Kidney capillary endothelial cell (primary cell): ENCODE measurements at places on chromosomes 5 and 9.

DNA sequence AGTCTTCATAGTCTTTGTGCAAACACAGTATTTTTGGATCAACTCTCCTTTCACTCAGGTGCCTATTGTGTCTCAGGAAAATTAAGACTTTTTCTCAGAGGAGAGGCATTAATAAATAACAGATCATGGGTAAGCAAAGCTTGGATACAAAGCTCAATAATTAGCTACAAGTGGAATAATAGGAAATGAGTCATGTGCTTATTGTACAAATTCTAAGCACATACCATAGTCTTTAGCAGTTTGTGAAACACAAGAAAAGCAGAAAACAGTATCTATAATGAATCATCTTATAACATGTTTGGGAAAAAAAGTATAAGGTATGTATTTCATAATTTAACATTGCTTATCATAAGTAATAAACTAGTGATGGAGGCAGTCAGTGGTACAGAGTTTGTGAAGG is 477.0 kb downstream of the CDH10 start:
- peak; percentile 57 for DNase-seq

DNA sequence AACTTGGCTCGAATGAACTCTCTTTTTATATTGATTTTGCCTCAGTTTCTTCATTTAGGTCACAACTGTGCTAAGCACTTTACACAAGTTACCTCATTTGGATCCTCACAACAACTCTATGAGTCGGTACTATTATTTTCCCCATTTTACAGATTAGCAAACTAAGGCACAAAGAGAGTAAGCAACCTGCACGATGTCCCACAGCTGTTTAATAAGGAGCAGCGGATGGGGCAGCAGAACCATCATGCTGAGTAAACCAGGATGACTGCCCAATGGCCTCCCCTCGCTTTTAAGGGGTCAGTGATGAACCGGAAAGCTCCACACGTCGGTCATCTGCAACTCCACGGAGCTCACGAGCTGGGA is 607 bp downstream of the PRELID2 start:
- no peak for DNase-seq

DNA sequence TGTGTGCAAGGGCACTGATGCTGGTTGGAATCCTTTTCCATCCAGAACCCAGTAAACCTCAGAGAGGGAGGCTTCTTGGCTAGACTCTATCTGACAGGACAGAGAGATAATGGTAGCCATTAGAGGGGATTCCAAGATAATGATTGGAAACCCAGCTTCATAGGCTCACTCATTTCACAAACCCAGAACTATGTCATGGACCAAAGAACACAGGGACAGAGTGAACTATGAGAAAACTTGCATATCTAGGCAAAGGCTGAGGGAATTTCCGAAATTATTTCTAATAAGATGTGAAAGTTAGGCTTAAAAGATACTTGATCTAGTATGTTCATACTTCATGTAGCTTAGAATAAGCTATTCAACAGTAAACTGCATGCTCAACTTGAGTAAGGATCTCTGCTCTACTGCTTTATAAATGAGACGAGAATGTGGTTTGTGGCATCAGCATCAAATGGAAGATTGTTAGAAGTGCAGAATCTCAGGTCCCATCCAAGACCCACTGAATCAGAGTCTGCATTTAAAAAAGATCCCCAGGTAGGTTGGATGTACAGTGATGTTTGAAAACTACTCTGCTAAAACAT is 261.4 kb downstream of the DMRT2 start:
- no peak for DNase-seq

GRCh38 chr5:73032635-73033034 is 76.8 kb downstream of the FCHO2 start:
- DNase-seq = no peak

DNA sequence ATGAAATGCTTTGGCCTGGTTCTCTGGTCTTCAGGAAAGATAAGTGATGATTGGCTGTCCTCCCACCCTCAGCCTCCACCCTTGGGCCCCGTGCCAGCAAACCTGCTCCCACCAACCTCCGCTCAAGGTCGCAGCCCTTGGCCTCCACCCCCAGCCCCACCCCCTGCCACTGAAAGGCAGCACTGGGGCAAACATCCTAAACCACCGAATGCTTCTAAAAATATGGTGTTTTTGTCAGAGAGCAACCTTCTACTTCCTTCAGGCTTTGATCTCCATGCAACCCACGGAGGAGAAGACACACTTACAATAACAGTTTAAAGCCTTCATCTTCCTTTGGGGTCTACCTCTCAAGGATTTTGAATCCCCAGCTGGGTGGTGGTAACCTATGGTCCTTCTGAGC is 24.0 kb upstream of the TCF7 start:
- DNase-seq = no peak

GRCh38 chr5:36666986-36667385 is 60.6 kb downstream of the SLC1A3 start:
- DNase-seq = no peak

DNA sequence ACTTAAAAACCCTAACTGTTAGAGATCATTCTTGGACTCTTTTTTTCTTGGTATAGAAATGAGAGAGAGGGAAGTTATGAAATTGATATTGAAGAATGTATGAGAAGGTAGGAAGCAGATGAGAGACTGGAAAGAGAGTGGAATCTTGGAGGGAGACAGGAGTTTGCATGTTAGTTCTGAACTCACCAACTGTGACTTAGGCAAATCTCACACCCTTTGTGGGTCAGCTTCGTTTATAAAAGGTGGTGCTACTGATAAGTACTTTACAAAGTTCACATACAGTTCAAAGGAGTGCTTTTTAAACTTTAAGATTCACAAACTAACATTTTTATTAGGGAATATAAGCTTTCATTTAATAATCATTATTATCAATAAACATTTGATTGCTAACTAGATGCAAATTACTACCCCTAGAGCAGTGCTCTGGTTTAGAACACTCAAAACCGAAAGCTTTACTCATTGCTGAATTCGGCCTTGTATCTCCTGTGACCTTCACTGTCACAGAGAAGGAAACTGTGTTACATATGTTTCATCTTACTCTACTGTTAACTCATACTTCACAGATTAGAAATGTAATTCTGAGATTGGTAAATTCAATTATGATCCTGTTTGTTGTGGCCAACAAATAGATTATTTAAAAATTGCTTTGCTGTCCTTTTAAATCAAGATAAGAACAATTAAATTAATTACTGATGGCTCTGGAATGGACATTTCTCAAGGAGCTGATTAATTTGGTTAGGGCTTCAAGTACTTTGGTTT is 143.2 kb downstream of the RMI1 start:
- no peak for DNase-seq

GRCh38 chr9:96441798-96442445 is 8.0 kb upstream of the HABP4 start:
- DNase-seq = no peak

DNA sequence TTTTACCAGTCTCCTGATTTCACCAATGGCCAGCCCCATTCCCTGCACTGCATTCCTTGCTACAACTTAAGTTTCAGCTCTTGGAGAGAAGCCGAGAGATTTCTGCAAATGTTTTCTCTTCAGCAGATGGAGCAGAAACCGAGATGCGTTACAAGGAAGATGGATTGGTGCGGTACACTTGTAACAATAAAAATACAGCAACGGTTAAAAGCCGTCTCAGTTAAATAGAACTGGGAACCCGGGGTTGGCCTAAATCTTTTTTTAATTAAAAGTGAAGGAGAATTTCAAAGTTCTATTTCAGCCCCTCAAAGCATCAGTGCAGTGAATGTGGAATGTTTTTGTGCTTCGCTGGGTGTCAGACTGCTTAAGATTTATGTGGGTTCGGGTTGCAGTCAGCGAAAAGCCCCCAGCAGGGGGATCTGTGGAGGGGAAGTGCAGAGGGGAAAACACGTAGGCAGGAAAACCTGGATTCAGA is 19.8 kb downstream of the BRINP1 start:
- DNase-seq = no peak

- DNase-seq = no peak
Observed at GRCh38 chr9:92730897-92731296, 33.7 kb downstream of the BICD2 start.

GRCh38 chr5:109410389-109411148 is 795 bp upstream of the PJA2 start:
- no peak for DNase-seq

- DNase-seq = no peak
Observed at GRCh38 chr9:105539452-105539851, 18.5 kb upstream of the FKTN start.

DNA sequence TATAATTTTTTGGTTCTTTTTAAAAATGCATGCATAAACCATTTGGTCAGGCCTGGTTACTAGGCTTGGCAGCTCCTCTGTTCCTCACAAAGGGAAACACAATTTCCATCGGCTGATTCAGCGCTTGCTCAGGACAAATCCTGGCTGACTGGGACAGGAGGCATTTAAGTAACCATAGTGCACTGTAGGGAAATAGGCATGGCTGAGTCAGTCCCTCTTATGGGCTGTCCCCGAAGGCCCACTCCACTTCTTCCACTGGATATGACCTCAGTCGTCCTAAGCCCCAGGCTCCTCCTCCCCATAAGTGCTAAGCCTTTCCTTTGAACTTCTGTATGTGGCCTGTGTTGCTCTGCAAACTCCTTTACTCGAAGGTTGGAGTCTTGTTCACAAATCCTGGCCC is 71.2 kb upstream of the GLIS3 start:
- peak; percentile 93 for DNase-seq

GRCh38 chr5:133222521-133222920 is 170.7 kb downstream of the HSPA4 start:
- DNase-seq = no peak

DNA sequence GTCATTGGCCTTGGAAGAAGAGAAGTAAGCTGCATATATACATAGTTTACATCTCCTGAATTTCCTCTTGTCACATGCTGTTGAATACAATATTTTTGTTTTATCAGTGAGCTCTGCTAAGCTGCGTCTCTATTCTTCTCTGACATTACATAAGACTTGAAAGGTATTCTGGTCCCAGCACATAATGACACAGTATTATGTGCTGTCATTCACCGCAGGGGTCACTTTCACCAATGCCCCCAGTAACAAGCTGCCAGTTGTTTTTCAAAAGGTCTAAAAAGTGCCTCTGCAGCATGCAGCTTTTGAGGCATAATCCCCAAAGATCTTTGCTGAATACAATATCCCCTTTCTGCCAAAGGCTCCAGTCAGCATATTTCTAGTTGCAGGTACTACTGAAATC is 349.0 kb upstream of the FAM174A start:
- DNase-seq = no peak

- DNase-seq = peak; percentile 91
Observed at GRCh38 chr5:151684690-151685361, 1.9 kb downstream of the SPARC start.

- DNase-seq = no peak
Observed at GRCh38 chr9:78296201-78296892, 578 bp upstream of the PSAT1 start.

- peak; percentile 67 for DNase-seq
Observed at GRCh38 chr9:23821375-23822181, 4.5 kb downstream of the ELAVL2 start.

DNA sequence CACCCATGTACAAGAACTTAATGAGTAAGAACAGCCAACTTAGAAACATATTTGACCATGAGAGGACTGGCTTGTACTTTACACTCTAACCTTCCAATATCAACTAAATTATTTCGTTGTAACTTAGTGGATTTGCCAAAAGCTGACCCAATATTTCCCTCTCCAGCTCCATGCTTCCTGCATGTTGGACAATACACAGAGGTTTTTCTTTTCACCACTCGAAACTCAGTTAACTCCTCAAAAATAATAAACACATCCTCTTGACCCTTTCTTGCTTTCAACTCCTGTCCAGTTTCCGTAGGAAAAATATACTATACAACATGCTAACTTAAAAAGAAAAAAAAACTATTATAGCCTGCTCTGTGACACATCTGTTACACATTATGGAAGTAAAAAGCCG is 188.9 kb downstream of the MPDZ start:
- DNase-seq = no peak

- no peak for DNase-seq
Observed at GRCh38 chr5:170361116-170361515, 28.1 kb downstream of the KCNMB1 start.

- peak; percentile 3 for DNase-seq
Observed at GRCh38 chr5:89729623-89730301, 679.8 kb downstream of the CETN3 start.

GRCh38 chr9:33273266-33273971 is 8.6 kb downstream of the CHMP5 start:
- no peak for DNase-seq

DNA sequence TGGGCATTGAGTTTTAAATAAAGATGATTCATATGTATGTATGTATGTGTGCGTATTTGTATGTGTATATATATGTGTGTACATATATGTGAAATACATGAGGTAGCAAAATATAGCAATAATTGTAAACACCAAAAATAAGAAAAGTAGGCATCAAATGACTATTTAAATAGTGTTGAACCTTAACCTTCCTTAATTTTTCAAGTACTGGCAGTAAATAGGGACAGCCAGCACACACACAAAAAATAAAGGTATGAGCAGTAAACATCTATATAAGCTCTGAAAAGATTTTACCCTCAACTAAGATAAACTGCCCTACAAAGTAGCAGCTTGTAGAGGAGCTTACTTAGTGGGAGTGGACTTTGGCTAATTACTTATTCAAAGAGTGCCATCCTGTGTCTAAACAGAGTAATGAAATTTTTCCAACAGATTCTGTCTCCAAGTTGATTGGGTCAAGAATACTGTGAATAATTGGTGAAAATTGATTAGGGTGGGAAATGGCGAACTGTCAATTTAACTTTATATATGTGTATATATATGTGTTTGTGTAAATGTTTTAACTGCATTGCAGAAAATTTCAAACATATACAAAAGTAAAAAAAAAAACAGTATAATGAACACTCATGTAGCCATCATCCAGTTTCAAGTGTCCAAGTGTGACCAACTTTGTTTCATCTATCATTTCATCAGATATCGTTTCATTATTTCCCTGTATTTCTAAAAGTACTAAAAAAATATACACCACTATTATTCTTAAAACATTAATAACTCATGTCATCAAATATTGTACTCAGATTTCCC is 2.0 kb upstream of the ADAMTS6 start:
- peak; percentile 84 for DNase-seq

DNA sequence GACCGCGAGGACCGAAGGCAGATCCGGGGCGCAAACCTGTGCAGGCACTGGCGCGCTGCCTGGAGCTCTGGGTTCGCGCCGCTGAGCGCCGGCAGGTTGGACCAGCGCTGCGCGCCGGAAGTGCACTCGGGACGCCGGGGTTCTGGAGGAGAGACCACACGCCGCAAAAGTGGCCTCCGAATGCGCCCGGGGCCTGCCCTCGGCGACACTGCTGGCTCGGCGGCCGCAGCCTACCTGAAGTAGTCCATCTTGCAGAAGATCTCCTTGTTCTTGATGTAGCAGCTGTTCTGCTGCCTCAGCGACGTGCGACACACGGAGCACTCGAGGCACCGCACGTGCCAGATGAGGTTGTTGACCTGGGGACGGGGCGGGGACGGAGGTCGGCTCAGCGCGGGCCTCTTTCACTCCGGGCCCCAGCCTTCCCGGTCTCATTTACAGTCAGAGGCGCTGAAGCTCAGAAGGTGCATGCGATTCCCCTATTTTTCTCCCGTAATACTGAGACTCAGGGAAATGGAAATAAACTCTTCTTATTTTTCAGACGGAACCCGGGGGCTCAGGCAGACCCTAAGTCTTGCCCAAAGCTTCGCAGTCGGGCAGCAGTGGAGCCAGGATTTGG is 2.5 kb downstream of the LHX6 start:
- DNase-seq = no peak

GRCh38 chr9:134735441-134736175 is 94.0 kb downstream of the COL5A1 start:
- DNase-seq = no peak
